ENCODE measurements at places on chromosomes 3 and 15.
A peak's percentile ranks its signal among the peaks of the same experiment; 100 is the strongest.

DNA sequence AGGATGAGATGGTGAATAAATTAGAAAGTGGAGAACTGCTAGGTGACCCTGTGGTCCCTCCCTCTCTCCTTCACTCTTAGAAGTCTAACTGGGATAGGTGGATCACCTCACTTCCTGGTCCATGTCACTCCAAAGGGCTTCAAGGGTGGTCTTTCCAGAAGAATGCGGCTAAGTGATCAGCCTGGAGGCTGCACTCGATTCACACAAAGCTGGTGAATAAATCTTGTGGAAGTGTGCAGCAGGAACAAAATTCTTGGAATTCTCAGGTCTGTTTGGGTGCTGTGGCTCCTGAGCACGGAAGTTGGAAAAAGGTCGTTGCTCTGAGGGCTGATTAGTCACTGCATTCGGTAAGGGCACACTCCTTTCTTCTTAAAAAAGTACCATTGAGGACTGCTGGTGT lies 46.3 kb downstream of the GASK1A start:
- DNase-seq, result no peak

- no peak for DNase-seq
These were observed 41.9 kb downstream of the SLC6A1 start for GRCh38 chr3:11034309-11034985.

- DNase-seq, result no peak
These were observed 815 bp upstream of the ZNF280D start for GRCh38 chr15:56734013-56734635.

GRCh38 chr15:52112203-52112750 lies 298 bp downstream of the BCL2L10 start:
- DNase-seq, result no peak

DNA sequence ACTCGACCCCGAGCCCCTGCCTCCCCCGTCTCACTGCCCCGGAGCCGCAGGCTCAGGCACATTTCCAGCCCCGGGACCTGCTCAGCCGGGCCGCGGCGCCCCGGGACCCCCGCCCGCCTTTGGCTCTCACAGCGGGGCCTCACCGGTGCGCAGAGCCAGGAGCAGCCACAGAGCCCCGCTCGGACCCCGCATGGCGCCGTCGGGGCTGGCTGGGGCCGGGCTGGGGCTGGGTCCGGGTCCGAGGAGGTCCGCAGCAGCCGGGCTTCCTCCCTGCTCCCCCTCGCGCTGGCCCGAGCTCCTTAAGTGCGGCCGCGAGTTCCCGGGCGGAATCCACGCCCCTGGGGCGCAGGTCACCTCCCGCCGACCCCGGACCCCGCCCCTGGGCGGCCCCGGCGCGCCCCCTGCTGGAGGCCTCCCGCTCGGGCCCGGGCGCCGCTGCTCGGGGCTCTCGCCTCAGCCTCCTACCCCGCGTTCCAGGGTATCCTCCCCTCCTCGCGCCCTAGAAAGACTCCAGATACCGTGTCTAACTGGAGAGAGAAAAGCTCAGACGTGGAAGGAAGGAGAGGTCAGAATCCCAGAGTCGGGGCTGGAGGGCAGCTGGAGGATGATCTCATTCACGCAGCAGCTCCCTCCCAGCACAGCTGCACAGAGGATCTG lies at the start of gene MELTF:
Gene MELTF, minus strand, starts transcription at position 307 of the 657 bp plus-strand sequence. Its CDS starts 115 bp downstream, at position 192.
- peak; percentile 46 for DNase-seq

- no peak for DNase-seq
These were observed 408.4 kb downstream of the AGBL1 start for GRCh38 chr15:86488046-86488445.

DNA sequence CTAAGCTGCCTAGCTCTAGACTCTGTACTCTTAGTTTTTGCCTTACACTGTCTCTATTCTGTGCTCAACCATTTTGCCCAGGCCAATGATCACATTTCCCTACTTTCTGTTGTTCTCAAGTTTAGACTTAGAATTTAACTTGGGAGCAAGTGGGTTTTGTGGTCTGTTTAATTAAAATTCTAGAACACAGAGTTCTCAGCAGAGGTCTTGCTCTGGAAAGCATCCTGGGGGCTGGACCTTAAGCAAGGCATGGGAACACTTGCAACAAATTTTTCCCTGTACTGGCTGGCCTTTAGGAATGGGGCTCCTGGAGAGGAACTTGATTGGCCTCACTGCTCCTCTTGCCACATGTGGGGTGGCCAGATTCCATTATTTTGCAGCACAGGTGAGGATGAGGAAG lies 236.3 kb upstream of the LRTM1 start:
- DNase-seq, result no peak

GRCh38 chr3:6770397-6770690 lies 90.6 kb upstream of the GRM7 start:
- DNase-seq, result no peak

GRCh38 chr3:16482194-16482769 lies 31.2 kb downstream of the RFTN1 start:
- DNase-seq, result no peak

DNA sequence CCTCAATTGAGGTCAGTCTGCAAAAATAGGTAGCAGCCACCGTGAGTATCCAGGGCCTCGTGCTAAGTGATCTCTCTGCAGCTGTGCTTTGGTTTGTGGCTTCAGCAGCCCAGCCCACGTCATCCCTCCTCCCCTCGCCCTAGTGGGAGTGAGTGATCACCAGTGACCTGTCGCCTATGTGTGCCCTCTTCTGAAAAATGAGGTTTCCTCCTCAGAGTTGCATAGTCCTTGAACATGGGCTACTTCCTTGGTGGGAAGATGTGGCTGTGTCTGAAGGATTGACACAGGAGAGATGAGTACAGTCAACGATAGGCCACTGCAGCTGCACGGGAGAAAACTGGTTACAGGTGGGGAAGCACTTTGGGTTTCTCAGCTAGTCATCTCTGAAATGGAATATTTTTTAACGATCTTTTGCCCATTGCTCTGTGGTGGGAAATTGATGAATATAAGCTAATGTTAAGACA lies 144.8 kb upstream of the BHLHE40 start:
- DNase-seq, result no peak

DNA sequence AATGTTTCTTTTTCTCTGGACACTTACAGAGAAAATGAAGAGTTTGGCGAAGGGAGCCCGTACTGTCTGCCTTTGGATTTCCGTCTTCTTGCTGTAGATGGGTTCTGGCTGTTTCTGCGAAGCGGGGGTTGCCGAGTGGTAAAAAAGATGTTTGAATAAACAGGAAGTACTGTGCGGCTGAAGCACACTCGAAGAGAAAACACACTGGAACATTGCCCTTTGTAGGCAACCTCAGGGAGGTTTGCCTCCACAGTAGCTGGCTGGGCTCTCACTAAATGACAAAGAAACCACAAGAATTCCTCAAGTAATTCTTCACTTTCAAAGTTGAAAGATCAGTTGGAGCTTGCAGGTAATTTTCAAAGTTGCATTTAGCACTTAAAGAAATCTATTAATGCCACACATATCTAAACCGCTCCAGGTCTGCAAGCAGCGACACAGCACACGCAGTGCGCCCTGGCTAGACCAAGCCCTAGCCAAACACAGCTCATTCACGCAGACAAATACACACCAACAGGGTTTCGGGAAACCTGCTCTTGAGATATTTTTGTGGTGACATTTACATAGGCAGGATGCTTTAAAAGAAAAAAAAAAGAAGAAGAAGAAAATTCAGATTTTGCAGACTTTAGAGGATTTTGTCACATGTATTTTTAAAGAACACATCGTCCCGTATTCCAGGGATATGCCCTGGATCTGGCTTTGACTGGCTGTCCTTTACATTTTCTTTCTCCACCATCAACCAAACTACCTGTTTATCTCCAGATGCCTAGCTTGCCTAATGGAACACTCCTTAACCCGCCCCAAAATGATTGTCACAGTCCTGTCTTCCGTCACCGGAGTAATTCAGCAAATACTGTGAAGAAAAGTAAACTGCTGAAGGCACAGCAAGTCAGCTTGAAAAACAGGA lies 452.8 kb downstream of the FOXP1 start:
- DNase-seq, result no peak

DNA sequence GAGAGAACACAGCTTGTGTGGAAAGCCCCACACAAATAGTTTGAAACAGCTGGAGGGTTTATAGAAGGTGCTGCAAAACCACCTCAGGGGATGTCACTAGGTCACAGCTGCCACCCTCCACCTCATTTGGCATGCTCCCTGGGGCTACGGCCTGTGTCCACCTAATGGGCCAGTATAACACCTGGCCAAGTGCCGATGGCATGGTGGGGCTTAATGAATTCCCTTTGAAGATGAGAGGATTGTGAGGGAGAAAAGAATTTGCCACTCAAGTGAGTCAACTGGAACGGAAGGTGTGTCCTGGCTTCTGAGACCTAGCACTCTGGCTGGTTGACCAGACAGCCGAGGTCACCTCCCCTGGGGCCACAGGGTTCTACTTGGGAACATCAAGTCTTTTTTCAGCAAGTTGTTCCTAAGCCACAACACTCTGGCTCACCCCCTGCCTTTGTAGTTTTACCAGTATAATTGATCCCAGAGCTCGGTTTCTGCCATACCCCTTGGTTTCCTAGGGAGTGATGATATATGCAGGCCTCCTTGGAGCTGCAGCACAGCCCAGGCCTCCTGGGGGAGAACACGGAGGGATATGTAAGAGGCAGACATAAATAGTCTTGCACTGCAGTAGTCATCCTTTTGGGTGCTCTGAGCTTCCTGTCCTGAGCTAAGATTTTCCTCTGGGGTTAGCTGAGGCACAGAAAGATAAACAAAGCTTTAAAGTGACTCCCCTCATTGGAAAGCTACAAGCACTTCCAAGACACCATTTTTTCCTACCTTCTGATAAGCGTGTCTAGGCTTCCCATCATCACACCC lies 178.2 kb upstream of the LPP start:
- no peak for DNase-seq

Data from nucleus accumbens (tissue), 56 donors.